ENCODE measurements at places on chromosomes 2 and 18. TPM values are rescaled to one million over a fixed set of nuclear protein-coding genes. Genes with fewer than 3 reads are reported as not detected.

AGXT gene
- not detected for total RNA-seq

ATP8B1 gene
- 19.7 TPM for total RNA-seq

IFIH1 gene
- total RNA-seq = 3.9 TPM

TDRD15 gene
- total RNA-seq = not detected

LYPD1 gene
- total RNA-seq = 1.1 TPM

LTBP1 gene
- 127 TPM for total RNA-seq

TMEM37 gene
- 2.9 TPM for total RNA-seq

TPO gene
- not detected for total RNA-seq

RASGRP3 gene
- 1.8 TPM for total RNA-seq

MYO3B gene
- under 0.01 TPM for total RNA-seq

ALLC gene
- not detected for total RNA-seq

CASP8 gene
- total RNA-seq = 8.8 TPM
